ENCODE measurements at places on chromosomes 1 and 21.

DNA sequence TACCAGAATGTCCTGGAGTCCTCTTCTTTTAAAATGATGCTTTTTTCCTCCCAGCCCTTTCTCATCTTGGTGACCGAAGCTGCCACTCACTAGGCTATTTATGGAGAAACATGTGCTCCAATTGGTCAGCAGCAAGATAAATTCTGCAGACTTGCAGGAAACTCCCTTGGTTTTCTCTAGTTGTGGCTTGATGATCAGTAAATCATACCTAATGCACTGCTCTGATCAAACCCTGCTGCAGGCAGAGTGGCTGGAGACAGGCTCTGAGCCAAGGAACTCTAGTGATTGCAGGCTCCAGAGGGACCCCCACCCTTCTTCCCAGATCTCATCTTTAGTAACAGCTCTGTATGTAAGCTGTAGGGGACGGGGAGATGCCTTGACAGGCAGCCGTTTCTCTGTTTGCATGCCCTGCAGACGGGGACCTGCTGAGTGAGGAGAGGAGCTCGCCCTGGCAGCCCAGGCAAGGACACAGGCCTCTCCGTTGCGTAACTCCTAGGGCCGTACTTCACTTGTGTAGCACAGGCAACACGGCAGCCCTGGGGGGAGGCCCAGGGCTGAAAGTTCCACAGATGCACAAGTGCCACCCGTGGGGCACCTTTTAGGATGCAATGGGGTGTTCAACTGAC, 14.5 kb downstream of the SLC6A17 start:
- no peak for DNase-seq

- no peak for DNase-seq
Observed at GRCh38 chr1:206563367-206564207, 48.7 kb downstream of the EIF2D start.

GRCh38 chr1:237613984-237614383, 276.7 kb downstream of the ZP4 start:
- DNase-seq: no peak

DNA sequence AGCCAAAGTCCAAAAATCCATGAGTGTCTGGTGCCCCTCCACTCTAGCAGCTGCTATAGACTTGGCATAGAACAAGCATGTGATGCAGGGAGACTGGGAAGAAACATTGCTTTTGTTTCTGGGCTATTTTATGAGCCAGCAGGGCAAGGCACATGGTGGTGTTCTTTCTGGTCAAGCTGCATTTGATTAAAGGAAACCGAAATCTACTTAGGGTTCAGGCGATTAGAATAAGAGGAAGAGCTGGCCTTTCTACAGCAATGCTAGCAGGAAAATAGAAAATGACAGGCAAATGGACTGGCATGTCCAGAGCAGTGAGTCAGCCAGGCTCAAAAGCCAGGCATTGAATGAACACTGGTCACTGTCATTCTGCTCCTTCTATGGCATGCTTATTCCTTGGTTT, 28.5 kb upstream of the ARHGAP29 start:
- DNase-seq: no peak

- no peak for DNase-seq
Observed at GRCh38 chr1:198671136-198671535, 32.3 kb downstream of the PTPRC start.

DNA sequence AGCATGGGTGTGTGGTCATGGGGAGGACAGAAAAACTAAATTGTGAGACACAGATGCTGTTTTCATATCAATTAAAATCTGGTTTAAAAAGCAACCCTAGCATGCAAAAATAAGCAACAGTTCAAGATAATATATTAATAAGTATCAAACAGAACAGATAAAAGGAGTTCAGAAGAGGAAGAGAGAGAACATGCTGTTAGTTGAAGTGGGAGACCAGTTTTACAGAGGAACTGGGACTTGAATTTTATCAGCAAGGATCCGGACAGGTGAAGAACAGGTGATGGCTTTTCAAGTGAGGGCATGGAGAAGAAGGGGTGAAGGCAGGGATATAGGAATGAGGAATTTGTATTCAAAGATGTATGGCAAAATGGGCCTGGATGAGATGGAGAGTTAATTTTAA, 75.9 kb downstream of the PRRX1 start:
- no peak for DNase-seq

GRCh38 chr21:30979054-30979453, 59.2 kb downstream of the KRTAP19-8 start:
- DNase-seq: no peak

GRCh38 chr1:30891227-30891552, 17.4 kb downstream of the SDC3 start:
- no peak for DNase-seq

- DNase-seq: no peak
Observed at GRCh38 chr1:37420456-37420855, 53.9 kb upstream of the ZC3H12A start.

DNA sequence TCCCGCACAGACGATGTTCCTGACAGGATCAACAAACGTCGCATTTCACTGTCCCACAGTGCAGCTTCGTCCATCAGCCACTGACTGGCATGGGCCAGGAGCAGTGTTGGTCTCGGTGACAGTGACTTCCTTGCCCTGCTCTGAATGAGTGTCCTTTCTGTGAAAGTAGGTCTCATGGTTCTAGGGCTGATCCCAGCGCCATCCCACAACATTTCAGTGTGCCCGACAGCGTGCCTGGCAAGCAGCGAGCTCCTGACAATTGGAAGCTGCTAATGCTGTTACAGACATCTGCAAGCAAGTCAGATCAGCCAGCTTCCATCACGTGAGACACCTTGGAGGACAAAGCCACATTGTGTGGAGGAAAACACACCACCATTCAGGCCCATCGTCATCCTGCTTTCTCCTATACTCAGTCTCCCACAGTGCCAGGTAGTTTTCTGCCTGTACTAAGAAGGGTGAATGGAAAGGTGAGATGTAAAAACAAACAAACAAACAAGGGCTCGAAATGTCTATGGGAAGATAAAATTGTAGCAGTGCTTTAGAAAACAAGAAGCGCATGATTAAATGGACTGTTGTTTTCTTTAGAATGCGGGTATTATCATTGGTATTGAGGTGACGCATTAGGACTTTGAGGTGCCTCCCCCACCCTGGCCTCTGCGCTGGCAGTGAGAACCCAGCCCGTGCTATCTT, 21.9 kb downstream of the ERRFI1 start:
- DNase-seq: no peak

DNA sequence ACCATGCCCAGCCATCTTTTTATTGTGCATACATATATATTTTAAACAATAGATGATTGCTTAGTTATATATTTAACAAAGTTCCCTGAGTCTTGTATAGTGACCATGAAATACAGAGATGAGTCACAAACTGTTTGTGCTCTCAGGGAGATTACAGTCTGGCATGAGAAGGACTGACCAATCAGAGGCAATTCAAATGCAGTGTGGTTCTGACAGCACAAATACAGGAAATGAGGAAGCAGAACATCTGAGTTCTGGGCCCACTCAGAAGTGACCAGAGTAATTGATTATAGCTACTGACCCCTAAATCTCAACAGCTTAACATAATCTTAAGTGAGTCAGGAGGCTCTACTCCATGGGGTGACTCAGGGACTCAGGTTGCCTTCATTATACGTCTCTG, 534.5 kb downstream of the OMA1 start:
- no peak for DNase-seq

DNA sequence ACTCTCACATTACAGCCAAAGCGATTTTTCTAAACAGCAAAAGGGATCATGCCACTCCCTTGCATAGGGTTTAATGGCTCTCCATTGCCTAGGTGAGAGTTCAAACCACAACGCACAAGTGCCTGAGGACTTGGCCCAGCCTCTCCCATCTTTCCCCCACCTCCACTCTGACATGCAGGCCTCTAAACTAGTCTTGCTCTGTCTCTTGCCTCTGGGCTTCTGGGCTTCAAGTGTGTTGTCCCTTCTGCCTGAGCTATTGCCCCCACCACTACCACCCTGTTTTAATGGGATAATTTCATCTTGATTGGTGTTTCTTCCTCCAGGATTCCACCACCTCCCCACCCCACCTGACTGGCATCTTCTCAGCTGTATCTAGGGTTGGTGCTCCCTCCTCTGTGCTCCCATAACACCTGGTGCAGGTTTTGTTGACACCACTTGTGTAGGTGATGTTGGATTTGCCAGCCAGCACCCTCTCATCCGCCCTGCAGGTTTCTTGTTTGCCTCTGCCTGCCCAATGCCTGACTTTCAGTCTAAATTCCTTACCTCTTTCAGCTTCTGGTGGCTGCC, 2.7 kb upstream of the ZBTB21 start:
- no peak for DNase-seq

- DNase-seq: no peak
Observed at GRCh38 chr1:163295949-163296348, 25.8 kb upstream of the NUF2 start.

- DNase-seq: no peak
Observed at GRCh38 chr1:162138599-162139181, 69.2 kb downstream of the NOS1AP start.

DNA sequence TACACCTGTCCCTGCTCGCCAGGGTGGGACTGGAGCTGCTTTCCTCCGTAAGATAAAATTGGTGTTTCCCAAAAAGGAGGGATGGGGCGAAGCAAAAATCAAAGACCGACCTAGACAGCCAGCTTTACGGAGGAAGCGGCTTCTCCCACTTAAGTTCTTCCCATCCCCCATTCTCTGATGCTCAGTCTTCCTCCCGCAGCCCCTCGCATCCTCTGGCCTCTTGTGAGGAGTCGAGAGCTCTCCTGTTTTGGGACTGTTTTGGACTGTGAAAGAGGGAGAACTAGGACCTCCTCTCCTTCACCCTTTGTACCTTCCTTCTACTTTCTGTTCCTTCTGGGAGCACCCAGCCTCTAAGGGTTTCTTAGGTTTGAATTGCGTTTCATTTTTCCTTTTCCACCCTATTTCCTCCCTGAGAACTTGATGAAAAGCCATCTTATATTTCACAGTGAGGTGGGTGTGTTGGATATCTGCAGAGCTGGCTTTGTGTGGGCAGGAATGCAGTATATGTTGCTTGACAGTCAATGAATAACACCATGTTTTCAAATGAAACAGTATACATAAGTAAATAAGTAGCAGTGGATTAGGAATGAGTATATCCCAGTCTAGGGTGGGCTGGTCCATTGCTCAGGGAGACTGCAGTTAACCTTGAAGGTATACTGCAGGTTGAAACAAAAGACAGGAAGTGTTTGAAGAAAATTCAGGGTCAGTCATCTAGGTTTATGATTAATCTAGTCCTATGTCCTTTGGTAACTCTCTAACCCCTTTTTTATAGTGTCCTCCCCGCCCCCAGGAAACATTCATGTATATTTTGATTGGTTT, 848 bp downstream of the CTTNBP2NL start:
- DNase-seq: no peak

GRCh38 chr1:143720087-143721023, 251.4 kb downstream of the FAM72C start:
- DNase-seq: no peak

DNA sequence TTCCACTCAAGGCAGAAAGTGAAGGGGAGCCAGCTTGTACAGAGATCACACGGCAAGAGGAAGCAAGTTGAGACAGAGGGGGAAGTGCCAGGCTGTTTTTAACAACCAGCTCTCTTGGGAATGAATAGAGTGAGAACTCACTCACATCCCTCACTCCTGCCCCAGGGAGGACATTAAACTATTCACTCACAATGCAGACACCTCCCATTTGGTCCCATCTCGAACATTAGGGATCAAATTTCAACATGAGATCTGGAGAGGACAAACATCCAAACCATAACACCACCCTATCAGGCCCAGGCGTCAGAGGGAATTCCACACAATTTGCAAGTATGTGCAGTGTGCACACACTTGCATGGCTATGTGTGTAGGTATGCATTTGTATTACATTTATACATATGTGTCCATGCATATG, 62.7 kb downstream of the DMAP1 start:
- no peak for DNase-seq

GRCh38 chr1:202112859-202113689, 9.6 kb upstream of the GPR37L1 start:
- no peak for DNase-seq

DNA sequence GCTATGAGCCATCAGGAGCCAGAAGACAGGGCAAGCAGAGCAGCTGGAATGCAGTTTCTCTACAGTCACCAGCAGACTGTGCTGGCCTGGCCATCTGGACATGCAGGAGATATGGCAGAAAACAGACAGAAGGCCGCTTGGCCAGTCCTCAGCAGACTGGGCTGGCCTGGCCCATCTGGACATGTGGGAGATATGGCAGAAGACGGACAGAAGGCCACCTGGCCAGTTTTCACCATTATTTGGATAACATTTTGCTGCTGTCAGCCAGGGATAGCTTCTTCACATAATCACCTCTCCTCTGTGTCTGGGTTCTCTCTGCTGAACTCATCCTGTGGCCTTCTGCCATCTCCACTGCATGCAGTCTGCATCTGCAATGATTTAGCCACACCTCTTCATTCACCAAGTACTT, 25.0 kb upstream of the CACYBP start:
- DNase-seq: no peak

DNA sequence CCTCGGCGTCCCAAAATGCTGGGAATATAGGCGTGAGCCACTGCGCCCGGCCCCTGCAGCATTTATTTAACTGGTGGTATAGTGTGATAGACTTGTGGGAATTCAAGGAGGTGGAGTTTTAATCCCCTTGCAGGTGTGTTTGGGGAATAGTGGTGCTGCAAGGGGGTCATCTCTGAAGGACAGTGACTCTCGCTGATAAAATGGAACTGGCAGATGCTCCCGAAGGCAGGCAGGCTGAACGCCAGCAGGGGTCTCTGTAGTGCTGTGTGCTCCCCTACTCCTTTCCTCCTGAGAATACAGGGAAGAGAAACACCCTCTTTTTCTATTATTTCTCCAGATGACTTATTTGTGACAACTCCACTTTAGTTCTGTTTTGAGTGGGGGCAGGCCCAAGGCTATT, 4.0 kb downstream of the OSCP1 start:
- DNase-seq: no peak

DNA sequence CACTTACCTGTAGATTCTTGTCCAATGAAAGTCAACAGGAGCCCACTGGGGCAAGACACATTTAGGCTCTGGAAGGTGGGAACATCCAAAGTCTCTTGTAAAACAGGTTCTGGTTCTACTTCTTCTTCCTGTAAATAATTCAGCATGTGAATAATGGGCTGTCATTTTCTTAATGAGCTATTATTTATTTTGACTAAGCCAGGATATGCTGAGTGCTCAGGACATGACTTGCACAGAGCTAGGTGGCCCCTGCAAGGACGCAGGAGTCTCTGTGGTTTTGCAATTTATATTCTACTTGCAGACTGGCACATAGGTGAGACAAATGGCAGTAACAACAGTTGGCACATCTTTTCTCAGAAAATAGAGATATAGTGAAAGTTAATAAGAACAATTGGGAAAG, 98.7 kb downstream of the WDR3 start:
- no peak for DNase-seq

DNA sequence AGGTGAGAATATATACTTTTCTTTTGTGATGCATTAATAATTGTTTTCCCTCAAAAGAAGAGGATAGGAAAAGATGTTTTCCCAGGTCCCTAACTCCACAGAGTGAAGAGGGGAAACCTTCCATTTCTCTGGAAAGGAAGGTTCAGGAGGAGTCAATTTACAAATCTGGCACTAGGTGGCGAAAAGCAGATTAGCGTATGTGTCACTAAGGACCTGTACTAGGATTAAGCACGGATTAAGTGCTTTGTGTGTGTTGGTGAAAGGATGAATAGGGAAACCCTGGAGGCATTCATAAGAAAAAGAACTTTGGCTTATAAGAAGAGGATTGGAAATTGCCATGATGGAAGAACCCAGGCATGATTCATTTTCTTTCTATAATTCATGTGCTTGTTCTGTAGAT, 410.1 kb upstream of the PLXNA2 start:
- DNase-seq: no peak
